ENCODE measurements at places on chromosomes 1 and 21.

DNA sequence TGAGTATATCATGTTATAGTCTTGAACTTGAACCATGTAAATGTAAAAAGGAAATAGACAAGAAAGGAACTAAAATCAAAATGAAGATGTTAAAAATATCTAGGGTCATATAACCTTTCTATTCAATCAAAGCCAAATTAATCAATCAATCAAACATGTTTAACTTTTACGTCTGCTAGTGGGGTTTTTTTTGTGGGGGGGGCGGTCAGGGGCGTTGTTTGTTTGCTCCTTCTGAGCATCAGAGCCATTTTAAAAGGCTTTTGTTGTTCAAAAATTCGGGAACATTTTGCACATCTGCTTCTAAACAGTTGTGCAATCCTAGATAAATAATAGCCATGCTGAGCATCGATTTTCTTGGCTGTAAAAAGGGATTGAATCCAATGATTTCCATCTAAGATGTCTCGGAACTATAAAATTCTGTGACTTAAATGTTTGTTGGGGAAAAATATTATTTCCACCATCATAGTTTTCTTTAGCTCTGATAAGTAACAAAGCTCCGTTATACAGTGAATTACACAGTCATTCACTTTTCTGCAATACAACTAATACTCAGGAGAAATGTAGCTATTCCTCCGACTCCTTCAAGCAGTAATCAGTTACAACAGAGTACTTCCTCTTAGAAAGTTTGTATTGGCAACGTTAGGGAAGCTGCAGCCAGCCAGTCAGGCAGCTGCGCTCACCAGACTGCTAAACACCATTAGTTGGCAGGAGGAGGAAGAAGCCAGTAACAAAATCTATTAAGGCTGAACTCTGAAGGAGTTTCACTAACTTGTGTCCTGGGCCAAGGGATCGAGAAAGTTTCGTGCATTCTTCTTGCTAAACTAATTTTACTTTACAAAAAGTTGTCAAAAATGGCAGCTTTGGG, 2.2 kb downstream of the SPATA6 start:
- peak; percentile 42 for DNase-seq

DNA sequence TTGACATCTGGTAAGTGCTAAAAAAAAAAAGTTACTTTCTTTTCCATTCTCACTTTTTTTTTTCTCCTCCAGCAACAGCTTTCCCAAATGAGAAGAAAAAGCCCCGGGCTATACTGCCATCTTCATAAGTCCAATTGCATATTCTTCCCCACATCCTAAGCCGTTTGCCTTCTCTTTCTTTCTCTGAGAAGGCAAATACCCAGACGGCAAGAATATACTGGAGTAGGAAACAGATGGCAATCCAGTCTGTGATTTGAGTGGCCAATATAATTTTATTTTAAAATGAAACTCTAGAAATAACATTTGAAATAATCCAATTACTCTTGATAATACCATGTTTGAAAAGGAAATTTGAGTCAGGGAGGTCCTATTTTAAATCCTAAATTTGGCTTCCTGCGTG, 44.6 kb upstream of the GREM2 start:
- no peak for DNase-seq

DNA sequence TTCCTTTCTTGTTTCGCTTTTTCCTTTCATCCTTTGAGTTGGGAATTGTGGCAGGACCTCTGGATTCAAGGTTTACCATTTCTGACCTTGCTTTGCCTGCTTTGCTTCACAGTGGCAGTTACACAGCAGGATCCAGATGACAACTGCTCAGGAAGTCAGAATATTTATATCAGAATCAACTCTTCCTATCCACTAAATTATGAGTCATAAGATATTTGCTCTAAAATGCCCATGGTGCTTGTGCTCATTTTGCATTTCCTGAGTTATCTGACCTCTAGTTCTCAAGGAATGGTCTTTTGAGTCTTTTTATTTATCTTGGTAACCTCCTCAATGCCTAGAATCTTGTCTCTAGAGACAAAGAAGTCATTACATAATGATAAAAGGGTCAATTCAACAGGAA, 290.8 kb downstream of the LRRC7 start:
- DNase-seq, result no peak

GRCh38 chr1:244836135-244836521, 670 bp downstream of the COX20 start:
- DNase-seq, result peak; percentile 2

- DNase-seq, result no peak
Measured at GRCh38 chr1:11044849-11045427, 2.1 kb downstream of the MASP2 start.

DNA sequence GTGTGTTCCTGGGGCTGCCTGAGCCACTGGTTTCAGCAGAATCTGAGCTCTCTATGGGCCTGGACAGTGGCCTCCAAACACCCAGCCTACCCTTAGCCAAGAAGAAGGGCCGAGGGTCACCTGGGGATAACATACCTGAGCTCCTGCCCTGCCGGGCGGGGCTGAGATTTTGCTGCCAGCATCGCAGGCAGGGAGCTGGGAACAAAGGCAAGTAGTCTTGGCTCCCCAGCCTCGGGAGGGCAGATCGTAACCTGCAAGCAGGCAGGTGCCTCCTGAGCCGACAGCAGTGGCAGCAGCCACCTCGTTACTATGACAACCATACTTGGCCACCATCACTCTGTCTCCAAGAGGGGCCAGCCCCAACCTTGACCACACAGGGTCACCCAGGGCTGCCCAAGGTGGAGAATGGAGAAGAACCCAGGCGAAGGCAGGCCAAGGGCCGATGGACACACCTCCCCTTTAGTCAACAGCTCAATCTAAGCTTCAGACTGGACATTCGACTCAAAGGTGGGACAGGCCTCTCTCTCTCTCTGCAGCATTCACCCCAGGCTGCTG, 54.6 kb downstream of the TOMM20 start:
- no peak for DNase-seq

DNA sequence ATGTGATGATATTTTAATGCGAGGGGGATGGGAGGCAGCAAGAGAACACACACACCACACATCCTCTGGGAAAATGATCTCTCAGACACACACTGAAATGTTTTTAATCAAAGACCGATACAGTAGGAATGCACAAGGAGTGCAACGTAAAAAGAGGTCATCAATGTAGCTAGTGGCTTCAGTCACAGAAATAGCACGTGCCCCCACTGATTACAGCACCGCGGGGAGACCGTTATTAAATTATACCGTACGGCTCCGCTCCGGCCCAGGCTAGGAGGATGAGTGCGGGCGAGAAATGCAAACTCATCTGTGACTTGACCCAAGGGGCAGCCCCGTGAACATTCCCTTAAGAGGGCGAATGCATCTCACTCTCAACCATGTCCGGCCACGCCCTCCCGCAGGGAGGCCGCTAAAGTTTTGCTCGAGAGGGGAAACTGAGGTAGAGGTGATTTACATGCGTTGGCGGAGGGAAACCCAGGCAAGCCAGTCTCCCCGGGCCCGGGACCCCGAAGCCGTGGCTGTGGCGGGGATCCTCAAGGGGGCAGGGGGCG, 552 bp downstream of the UBR4 start:
- DNase-seq, result no peak

- DNase-seq, result no peak
Measured at GRCh38 chr1:53615101-53615500, 123.9 kb downstream of the GLIS1 start.

DNA sequence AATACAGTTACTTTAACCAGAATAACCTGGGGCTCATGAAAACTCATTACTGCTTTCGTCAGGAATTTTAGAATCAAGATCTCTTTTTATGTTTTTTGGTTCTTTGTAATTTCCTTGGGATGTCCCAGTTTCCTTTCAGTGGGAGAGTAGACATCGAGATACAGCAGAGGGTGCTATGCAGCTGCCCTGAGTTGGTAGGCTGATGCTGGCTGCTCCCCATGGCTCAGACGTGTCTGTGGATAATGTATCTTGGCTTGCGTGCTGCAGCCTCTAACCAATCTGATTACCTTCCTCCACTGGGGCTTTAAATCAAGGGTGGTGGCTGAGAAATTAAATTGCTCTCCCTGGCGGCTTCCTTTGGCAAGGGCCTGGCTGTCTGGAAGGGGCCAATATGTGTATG, 253.7 kb downstream of the CACNA1E start:
- no peak for DNase-seq

DNA sequence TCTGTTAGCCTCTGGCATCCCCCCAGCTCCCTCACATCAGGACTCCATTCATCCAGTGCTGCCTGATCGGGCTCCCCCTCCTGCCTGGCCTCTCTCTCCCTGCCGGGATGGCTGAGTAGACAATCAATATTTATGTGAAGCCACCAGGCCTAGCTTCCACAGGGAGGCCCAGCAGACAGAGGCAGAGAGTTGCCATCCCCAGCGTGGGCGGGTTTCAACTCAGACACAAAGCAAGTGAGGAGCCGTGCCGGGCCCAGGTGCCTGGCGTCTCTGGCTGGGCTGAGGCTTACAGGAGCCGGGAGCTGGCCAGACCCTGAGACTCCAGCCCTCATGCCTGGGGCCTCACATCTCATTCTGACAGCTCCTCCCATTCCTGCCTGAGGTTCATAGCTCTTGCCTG, 34.5 kb upstream of the ATP2B4 start:
- DNase-seq, result no peak

DNA sequence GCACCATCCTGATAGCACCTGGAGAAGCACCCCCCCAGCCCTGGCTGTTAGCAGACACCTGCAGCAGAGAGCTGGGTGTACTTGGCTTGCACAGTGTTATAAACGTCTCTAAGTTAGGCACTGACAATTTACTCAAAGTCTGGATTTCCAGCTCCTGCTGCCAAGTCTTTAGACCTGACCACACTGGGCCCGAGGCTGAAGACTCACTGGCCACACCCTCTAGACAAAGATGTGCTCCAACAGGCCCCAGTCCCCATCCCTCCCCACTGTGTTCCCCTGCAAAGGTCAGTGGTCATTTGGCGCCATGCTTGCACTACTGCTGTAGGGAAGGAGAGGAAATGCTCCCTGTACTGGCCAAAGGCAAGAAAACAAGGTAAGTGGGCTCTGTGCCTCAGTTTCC, 31.1 kb downstream of the PADI6 start:
- DNase-seq, result no peak

DNA sequence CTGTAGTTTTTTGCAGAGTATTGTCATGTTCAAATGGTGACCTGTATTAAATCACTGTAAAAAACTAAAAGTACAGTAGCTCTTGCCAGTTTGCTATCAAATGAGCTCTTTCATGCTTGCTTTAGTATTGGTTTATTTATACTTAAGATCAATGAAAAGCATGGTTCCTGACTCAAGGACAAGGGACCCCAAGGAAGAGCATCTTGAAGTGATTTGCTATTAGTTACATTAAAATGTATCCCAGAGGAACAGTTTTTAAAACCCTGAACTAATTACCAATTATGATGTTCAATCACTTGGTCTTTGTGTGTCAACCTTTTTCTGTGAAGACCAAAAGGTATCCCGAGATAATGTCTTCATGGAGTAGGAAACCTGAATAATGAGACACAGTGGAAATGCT, at the start of gene OR13G1:
Gene OR13G1, minus strand, starts transcription at position 101 of the 400 bp plus-strand sequence. CDS start 6,698 bp downstream, outside the sequence.
- no peak for DNase-seq
